ENCODE measurements at places on chromosomes 2 and 18. TPM values are rescaled to one million over a fixed set of nuclear protein-coding genes. Genes with fewer than 3 reads are reported as not detected.

The STK11IP gene
- 18.0 TPM for total RNA-seq

The CLEC4F gene
- total RNA-seq: not detected

The CFAP65 gene
- 0.03 TPM for total RNA-seq

The CCDC68 gene
- total RNA-seq: 15.1 TPM

The EML6 gene
- total RNA-seq: 1.2 TPM

The UCN gene
- total RNA-seq: 0.85 TPM

The LGALSL gene
- total RNA-seq: 7.4 TPM

The IL18R1 gene
- total RNA-seq: 8.3 TPM

Data from smooth muscle cell of the pulmonary artery (primary cell).